CD4-positive, alpha-beta T cell (primary cell): ENCODE measurements at places on chromosomes 6 and 20.

GRCh38 chr20:33313686-33314314, 30.8 kb downstream of the BPIFB1 start:
- no peak for DNase-seq

GRCh38 chr20:1876975-1877608, 18.1 kb upstream of the SIRPA start:
- no peak for DNase-seq

GRCh38 chr6:125340175-125340835, 38.5 kb upstream of the HDDC2 start:
- no peak for DNase-seq

DNA sequence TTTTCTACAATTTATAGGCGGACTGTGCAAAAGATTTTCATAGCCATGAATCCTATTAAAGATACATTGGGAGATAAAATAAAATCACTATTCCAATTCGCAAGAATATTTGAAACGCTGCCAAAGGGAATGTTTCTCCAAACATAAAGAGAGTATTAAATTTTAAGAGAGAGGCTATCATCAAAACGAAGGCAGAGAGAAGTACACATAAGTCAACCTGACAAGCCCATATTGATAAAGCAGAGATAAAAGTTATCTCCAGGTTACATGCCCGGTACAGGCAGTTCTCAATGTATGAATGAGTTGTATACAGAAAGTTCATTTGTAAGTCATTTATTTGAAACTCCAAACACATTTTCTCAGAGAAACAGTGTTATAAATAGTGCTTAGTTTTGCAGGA, 193.1 kb downstream of the ATXN1 start:
- DNase-seq = no peak

DNA sequence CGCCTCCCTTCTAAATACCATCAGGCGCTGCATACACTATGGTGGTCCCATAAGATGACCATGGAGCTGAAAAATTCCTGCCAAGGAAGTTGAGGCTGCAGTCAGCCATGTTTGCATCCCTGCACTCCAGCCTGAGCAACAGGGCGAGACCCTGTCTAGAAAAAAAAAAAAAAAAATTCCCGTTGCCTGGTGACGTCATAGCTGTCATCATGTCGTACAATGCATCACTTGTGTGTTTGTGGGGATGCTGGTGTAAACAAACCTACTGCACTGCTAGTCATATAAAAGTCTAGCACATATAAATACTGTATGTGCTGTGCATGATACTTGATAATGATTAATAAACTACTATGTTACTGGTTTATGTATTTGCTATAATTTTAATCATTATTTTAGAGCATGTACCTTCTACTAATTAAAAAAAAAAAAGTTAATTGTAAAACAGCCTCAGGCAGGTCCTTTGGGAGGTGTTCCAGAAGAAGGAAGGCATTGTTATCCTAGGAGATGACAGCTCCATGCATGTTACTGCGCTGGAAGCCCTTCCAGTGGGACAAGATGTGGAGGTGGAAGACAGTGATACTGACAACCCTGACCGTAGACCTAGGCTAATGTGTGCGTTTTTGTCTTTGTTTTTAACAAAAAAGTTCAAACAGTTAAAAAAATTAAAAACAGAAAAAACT, 132.6 kb downstream of the BANF2 start:
- no peak for DNase-seq

- DNase-seq = no peak
These were observed 192.2 kb upstream of the LRFN2 start for GRCh38 chr6:40779409-40779808.

DNA sequence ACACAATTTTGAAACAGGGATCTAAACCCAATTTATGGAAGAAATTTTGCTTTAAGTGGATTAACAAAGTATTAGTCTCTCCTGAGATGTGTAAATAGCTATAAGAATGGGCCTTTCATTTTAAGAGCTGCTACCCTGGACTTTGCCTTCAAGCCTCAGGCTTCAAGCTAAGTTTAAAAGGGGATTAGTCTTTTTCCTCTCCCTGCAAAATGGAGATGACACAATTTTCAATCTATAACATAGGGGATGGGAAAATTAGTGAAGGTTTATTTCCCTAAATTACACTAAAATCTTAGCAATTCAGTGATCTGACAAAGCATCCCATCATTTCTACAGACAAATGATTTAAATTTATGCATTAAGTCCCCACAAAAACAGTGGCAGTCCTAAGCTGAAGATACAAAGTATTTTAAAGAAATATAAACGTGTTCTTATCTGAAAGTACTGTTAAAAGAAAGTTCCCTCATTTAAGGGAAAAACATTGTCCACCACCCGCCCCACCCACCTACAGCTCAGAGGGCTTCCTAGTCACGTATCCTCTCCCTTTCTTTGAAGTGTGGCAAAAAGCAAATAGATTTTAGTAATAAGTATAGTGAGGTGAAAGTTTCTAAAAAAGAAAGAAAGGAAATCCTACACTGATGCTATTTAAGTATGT, 14.5 kb downstream of the ARHGAP18 start:
- no peak for DNase-seq

DNA sequence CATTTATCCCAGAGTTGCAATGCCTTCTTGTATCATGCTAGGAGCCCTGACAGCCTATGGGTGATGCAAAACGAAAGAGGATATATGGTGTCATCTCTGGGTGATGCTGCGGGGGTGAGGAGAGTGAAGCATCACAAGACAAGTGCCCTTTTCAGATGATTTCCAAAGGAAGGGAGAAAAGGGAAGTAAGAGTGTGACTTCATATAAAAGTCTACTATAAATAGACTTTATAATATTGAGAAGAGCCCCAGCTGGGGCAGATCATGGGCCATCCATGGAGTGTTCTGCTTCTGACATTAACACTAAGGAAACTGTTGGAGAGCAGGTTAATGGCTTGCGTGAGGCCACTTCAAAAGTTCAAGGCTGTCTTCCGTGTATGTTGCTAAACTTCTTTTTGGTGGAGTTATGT, 4.4 kb downstream of the CD83 start:
- no peak for DNase-seq

DNA sequence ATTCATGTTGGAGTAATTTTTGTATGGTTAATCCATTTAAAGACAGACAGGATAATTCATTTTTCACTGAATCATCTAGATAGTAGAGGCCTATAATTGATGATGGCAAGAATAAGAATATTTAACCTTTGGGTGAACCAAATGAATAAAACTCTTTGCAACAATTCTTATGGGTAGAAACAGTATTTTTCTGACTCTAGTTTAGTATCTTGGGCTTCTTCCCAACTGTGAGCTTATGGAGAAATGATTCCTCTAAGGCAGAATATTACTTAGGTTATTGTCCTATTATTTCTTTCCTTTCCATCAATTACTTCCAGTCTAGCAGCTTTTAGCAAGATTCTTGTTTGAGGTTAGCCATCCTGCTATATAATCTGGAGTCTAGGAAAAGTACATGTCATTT, 734.9 kb upstream of the FLRT3 start:
- no peak for DNase-seq

GRCh38 chr6:162200945-162201690, 526.4 kb downstream of the PRKN start:
- no peak for DNase-seq

GRCh38 chr6:34602318-34603111, 46.4 kb upstream of the SPDEF start:
- no peak for DNase-seq
